ENCODE measurements at places on chromosomes 6 and 20. TPM values are rescaled to one million over a fixed set of nuclear protein-coding genes. Genes with fewer than 3 reads are reported as not detected.

DNA sequence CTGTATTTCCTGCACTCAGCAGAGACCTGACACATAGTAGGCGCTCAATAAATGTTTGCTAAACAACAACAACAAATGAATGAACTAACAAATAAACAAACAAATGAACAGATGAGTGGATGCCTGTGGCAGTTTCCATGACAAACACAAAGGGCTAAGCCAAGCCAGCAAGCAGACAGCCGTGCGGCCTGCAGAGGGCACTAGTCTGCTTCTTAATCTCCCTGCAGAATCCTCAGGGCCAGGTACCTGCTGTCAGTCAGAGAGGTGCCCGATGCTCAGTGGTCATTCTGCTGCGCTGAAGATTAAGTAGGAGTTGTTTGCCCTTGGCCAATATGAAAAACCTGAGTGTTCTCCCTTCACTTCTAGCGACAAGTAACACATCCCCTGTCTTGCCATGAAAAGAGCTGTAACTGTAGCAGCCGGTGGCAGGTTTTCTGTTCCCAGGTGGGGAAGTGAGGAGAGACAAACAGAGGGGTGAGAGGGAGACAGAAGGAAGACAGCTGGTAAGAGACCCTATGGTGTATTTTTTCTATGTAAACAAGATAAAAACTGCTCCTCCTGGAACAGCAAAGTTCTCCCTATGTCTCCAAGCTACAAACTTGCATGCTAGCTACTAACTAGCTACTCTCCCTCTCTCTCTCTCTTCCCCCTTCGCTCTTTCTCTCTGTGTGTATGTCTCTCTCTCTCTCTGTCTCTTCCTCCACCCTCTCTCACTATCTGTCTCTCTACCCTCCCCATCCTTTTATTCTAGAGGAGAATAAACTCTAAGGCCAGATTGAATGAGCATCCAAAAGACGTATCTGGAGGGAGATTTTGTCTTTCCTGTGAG is at the start of gene MC3R:
MC3R (plus strand) TSS at position 779 of the 829 bp plus-strand sequence. CDS start 112 bp downstream, outside the sequence.
- DNase-seq, result peak; percentile 66

DNA sequence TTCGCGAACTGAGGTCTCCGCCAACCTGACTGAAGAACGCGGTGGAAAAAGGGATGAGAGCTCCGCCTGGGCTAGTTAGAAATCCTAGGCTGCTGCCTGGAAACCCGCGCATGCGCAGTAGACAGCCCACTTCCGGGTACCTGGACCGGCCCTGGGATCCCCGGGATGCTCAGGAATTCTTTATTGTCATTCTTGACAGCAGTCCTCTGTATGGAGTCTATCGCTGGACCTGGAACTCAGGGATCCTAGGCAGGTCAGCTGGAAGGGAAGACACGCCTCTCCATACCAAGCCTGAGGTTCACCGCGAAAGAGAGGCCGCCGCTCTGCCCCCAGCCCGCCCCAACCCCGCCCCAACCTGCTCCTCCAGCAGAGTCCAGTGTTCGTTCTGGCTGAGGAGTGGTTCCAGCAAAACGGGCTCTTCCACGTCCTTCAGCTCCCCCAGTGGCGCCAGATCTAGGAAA is 1379.2 kb upstream of the DEFB115 start:
- DNase-seq, result no peak

GRCh38 chr6:89048985-89049384 is 31.6 kb upstream of the PNRC1 start:
- DNase-seq, result no peak

- DNase-seq, result no peak
Measured at GRCh38 chr6:168373389-168373788, 53.8 kb upstream of the DACT2 start.

GRCh38 chr6:155528982-155529453 is 73.4 kb upstream of the NOX3 start:
- peak; percentile 10 for DNase-seq

DNA sequence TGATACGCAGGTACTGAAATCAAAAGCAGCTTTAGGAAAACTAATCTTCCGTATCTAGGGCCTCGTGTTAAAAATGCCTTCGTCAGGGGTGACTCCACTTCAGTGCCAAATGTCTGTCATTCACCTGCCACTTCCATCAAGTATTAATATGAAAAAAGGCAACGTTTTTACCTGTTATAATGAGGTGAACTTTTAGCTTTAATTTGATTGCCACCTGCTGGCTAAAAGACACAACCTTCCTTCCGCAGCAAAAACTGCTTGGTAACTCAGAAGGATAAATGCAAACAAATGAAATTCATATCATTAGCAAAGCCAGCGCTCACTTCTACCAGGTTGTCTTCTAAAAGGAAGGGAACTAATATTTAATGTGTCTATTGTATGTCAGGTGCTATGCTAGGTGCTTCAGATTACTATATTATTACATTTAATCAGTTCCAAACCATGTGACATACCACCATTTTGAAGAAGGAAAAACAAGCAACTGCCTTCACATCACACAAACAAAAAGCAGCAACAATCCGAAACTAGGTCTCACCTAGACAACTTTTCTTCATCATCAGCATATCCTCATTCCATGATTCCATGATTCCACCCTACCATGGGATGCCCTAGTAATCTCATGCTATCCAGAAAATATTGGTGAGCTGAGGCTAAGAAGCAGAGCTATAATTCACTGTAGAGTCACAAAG is 20.6 kb upstream of the ARHGAP18 start:
- peak; percentile 44 for DNase-seq

DNA sequence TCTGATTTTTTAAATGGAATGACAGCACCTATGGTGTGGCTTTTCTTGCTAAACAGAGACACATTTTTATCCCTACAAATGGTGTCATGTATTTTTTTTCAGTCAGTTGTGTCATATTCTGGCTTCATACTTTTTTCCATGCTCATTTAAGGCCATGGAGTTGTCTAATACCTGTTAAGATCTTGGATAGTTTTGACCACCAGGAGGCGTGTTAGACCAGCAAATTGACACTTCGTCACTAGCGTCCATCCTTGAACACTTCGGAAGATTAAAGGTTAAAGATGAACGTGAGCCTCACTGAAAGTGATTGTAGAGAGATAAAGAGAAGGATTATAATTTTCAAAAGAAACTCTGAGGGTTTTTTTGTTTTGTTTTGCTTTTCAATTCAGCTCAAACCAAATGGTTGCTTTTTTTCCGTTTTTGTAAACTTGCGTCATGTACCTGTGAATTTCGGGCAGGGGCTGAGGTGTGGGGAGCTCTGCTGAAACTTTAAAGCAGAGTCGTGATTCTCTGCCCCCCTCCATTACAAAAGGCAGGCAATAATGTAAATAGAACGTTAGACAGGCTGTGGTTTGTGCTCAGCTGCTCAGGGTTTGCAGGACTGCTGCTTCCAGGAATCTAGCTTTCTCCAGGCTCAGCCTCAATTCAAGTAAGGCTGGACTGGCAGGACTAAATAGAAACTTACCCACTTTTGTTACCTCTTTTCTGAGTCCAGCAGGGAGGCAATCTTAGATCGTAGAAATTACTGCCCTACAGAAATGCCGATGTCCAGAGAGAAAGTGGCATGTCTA is 245.1 kb downstream of the FOXA2 start:
- peak; percentile 66 for DNase-seq

DNA sequence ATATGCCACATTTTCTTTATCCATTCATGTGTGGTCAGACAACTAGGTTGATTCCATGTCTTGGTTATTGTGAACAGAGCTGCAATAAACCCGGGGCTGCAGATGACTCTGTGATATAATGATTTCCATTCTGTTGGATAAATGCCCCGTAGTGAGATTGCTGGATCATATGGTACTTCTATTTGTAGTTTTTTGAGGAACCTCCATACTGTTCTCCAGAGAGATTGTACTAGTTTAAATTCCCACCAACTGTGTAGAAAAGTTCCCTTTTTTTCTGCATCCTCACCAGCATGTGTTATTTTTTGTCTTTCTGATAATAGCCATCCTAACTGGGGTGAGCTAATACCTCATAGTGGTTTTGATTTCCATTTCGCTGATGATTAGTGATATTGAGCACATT is 62.2 kb upstream of the MAP3K4 start:
- no peak for DNase-seq

DNA sequence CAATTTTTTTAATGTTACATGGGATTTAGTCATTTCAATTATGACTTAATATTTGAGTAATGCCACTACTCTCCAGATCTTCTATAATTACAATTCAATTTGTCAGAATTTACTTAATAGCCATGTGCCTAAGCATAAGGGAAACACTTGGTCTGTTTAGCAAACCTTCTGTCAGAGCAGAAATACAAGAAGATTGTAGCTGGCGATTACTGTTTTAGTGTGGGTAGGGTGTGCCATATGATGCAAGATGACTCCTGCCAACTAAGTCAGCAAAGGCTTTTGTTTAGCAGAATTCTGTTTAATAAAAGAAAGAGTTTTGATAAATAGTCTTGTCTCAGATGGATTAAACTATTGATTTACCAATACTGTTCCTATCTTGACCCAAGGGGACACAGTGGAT is 455.4 kb downstream of the RNF144B start:
- no peak for DNase-seq

GRCh38 chr6:126293891-126294524 is 45.9 kb upstream of the CENPW start:
- DNase-seq, result no peak

DNA sequence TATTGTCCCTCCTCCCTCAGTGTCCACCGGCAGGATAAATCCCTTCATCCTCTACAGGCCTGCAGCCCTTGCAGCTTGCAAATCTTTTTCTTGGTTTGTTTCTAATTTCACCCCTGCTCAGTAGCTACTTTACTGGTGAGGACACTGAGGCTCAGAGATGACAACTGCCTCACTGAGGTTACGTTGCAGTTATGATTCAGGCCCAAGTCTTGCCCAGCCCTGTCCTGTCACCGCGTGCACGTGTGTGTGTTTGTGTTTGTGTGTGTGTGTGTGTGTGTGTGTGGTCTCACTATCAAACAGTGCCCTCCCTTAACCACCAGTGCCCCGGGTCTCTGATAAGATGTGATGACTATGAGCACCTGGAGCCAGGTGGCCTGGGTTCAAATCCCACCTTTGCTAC is 21.1 kb downstream of the FAM110A start:
- DNase-seq, result no peak

- peak; percentile 32 for DNase-seq
Measured at GRCh38 chr6:90701146-90701781, 114.4 kb upstream of the MAP3K7 start.

DNA sequence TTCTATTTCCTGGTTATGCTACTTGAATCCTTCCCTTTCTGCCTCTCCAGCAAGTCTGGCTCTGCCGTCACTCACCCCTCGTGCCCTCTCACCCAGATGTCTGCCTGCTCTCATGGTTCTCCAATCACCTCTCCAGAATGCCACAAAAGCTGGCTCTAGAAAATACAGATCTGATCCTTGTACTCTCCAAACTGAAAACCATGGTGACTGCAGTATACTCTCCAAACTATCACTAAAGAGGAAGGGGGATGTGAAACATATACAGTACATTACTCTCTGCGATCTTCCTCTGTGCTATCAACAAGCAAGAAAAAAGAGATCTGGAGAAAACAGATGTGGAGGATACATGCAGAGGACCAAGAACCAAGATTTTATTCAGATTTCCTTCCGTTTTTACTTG is 91.1 kb downstream of the ATXN1 start:
- DNase-seq, result no peak

DNA sequence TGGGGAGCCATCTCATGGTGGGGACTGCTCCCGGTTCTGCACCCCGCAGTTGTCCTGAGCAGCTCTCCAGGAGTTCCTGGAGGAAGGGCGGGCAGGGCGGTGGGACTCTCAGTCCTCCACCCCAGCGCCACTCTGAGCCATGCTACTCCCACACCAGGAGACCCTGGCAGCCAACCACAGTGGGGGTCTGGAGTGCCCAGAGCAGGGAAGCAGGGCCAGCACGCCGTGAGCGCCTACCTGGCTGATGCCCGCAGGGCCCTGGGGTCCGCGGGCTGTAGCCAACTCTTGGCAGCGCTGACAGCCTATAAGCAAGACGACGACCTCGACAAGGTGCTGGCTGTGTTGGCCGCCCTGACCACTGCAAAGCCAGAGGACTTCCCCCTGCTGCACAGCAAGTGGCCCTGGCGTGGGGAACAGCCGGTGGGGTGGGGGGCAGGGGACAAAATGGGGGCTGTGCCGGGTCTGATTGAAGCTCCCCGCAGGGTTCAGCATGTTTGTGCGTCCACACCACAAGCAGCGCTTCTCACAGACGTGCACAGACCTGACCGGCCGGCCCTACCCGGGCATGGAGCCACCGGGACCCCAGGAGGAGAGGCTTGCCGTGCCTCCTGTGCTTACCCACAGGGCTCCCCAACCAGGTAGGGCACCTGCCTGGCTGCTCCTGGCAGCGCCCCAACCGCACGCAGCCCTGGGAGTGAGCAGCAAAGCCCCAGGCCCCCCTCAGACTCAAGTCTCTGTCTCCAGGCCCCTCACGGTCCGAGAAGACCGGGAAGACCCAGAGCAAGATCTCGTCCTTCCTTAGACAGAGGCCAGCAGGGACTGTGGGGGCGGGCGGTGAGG is 1.6 kb upstream of the TNFRSF6B start:
- no peak for DNase-seq

- DNase-seq, result no peak
Measured at GRCh38 chr20:56752274-56752673, 123.2 kb downstream of the TFAP2C start.

DNA sequence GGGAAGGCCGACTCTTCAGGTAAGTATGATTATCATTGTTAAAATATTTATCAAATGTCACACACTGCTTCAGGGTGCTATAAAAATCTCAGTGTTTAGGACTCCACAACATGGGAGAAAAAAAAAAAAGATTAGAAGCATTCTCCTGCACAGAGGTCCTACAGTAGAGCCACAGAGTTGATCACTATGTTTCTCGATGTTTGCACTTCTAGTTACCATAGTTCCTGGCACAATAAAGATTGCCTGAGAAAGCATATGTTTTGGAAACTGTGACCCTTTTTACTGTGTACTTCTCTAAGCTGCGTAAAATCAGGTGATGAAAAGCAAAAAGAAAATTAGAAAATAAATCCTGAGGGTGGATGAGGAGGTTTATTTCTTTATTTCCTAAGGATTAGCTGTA is 269.9 kb upstream of the SYNCRIP start:
- no peak for DNase-seq

GRCh38 chr6:130215526-130215925 is 7.2 kb downstream of the SAMD3 start:
- DNase-seq, result peak; percentile 63

TAB2 gene
- 64.8 TPM for total RNA-seq

KCNK5 gene
- 25.0 TPM for total RNA-seq

POM121L2 gene
- not detected for total RNA-seq

TPD52L2 gene
- 44.6 TPM for total RNA-seq

THEMIS gene
- total RNA-seq, result 80.1 TPM

PPP1R14C gene
- total RNA-seq, result 0.65 TPM

SLC22A1 gene
- 1.1 TPM for total RNA-seq

C4B gene
- total RNA-seq, result 3.3 TPM

TDP2 gene
- 39.8 TPM for total RNA-seq

DYNLT2 gene
- total RNA-seq, result 2.4 TPM

OPRM1 gene
- total RNA-seq, result not detected

BPIFB1 gene
- total RNA-seq, result not detected

FOXF2 gene
- not detected for total RNA-seq

SLC32A1 gene
- total RNA-seq, result not detected
